ENCODE measurements at places on chromosomes 5 and 9.

DNA sequence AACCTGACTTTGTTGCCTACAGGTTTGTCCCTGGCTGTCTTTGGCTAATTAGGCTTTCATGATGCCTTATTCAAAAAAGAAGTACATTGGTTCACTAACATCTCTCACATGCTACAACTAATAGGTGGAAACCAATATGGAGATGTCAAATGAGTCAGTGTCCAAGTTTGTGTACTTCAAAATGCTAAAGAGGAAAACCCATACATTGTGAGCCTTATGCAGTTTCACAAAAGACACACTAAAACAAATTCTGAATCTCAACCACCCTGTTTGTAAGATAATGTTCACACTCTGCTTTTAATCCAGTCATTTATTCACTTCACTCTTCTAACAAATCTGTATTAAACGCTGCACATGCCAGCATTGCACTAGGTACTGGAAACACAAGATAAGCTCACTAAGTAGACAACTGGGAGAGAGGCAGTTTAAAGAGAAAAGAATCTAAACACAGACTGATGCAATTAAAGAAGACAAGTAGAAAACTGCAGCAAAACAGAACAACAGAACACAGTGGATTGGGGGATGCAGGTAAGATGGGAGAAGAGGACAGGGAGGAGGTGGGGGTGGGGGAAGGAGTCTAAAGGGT lies 104.1 kb downstream of the DROSHA start:
- DNase-seq, result no peak

GRCh38 chr5:54178207-54178606 lies 132.2 kb downstream of the ARL15 start:
- no peak for DNase-seq

DNA sequence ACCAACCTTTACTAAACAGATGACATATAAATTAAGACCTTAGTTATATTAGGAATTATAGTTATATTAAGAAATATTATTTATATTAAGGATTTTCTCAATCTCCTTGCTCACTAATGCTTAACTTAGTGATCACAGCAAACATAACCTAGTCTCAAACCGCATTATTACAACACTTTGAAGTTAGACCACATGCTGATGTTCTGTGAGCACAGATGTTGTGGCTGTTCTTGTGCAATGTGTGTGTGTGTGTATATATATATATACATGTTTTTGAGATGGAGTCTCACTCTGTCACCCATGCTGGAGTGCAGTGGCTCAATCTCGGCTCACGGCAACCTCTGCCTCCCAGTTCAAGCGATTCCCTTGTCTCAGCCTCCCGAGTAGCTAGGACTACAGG lies 20.5 kb downstream of the ELP1 start:
- no peak for DNase-seq

DNA sequence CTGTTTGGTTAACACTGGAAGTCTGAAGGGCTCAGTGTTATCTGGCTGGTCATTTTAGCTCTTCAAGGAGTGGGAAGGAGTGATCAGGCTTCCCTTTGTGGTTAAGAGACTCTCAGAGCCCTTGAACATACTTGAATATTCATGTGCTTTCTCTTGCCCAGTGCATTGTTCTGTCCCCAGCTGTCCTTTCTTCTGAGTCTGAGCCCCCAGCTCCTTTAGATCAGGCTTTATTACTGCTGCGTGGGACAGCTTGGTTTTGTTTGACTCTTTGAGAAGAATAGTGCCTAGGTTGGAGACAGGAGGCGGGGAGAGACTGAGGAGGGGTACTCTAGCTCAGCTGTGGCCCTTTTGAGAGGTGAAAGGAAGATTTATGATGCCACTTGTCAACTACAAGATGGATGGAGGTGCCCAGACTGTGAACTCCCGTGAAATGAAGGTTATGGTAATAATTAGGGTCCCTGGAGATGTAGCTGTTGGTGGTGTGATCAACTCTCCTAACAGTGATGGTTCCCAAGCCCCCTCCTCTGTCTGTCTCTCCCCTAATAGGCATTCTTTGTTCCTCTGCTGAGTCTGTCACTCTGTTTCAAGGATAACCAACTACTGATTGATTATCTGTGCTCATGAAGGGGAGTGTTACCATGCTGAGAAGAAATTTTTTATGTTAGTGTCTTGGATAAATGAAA lies 83.1 kb upstream of the GLRA1 start:
- no peak for DNase-seq

DNA sequence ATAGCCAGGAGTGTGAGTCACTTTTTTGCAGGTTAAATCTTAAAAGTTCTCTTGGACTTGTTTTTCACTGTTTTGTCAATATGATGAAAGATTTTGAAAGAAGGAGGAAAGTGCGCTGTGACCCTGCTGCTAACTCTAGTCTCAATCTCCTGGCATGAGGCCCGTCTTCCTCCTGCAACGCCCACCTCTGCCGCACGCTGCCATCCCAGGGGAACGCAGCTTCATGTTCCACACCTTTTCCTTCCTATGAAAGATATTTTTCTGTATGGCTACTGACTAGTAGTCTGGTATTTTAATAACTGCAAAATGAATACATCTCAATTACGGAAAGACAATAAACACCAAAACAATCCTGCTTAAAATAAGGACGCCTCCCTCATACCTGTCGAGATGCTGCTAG lies 8.3 kb downstream of the PPIC start:
- no peak for DNase-seq

GRCh38 chr5:68423154-68423811 lies 207.7 kb downstream of the PIK3R1 start:
- DNase-seq, result no peak

- DNase-seq, result no peak
Measured at GRCh38 chr5:93674866-93675459, 66.4 kb downstream of the POU5F2 start.

- DNase-seq, result no peak
Measured at GRCh38 chr9:27870404-27870803, 297.1 kb upstream of the C9orf72 start.

- DNase-seq, result no peak
Measured at GRCh38 chr9:131406563-131407436, 12.9 kb downstream of the PRRC2B start.

DNA sequence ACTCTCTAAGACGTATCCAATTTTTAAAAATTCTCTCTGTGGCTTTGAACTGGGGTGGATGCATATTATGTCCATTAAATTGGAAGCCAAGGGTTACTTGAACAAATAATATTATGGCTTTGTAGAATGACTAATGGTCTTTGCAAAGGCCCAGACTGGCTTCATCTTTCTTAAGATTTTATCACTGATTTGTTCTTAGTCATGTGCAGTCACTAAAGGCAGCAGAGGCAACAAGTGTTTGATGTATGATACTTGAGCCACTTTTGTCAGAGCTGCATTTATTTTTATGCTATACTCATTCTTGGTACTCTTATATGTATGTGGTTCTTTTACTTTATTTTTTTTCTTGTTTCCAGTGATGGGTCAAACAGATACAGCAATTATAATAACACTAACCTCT lies 152.2 kb downstream of the NR2F1-AS1 start:
- DNase-seq, result no peak

- no peak for DNase-seq
Measured at GRCh38 chr9:116409129-116409528, 255.5 kb downstream of the PAPPA start.

DNA sequence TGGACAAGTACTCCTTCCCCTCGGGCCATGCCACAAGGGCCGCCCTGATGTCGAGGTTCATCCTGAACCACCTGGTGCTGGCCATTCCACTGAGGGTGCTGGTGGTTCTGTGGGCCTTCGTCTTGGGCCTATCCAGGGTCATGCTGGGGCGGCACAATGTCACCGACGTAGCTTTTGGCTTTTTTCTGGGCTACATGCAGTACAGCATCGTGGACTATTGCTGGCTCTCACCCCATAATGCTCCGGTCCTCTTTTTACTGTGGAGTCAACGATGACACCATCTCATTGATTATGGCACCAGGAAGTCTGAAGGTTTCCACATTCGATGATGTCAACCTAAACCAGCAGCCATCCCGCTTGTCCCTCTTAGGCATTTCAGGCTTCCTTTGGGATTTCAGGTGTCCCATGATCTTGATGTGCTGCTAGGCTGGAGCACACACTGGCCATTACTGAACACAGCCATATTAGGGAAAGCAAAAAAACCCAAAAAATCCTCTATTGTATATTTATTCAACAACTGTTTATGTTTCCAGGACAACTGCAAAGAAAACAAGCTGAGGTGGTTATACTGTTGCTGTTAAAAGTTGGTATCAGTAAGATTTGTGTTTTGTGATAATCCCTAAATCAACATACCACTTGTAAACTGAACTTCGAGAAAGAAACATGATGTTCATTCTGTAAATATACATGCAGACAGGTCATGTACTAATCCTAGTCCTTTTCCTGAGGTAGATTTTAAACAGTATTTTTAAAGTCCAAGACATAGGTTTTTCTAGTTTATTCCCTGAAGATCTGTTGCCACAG lies 1.1 kb downstream of the PLPP6 start:
- no peak for DNase-seq

DNA sequence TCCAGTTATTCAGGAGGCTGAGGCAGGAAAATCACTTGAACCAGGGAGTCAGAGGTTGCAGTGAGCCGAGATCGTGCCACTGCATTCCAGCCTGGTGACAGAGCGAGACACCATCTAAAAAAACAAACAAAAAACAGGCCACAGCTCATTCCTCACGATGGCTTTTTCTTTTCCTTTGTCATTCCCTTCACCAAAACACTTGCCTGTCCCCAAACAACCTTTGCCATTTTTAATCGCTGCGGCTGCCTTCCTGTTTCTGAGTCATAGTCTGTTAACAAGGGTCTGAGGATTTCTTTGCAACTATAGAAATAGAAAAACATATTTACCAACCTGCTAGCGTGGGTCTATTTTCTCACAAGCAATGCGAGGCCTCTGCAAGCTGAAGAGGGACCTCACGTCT lies 123.0 kb upstream of the FSTL4 start:
- DNase-seq, result no peak

GRCh38 chr9:7368410-7369292 lies 430.9 kb downstream of the DMAC1 start:
- no peak for DNase-seq

DNA sequence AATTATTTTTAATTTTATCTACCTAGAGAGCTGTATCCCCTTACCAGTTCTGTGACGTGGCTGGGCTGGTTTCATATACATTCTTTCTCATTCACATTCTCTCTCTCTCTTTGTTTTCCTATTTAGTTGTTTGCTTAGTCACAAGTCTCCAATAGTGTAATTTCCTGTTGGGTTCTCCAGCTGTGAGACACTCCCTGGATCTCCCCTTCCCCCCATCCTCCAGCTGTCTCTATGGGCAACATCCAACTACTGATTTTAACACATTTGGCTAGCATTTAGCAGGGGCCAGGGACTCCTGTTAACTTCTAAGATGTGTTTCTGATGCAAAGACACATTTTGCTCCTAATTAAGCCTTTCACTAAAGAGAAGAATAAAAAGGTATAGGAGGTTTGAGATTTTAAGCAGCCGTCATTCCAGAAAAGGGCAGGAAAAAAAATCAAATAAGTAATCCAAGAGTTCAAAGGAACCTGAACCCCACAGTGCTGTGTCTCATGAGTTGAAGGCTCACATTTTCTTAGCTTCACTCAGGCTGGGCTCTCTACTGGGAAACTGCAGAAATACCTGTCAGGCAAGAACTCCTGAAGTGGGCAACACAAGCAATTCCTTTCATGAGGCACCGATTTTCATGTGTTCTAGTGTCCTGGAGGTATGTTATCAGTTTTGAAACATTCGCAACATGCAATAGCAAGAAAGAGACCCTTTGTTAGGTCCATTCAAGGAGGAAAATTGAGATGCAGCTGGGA lies 198.7 kb upstream of the C9orf72 start:
- no peak for DNase-seq

DNA sequence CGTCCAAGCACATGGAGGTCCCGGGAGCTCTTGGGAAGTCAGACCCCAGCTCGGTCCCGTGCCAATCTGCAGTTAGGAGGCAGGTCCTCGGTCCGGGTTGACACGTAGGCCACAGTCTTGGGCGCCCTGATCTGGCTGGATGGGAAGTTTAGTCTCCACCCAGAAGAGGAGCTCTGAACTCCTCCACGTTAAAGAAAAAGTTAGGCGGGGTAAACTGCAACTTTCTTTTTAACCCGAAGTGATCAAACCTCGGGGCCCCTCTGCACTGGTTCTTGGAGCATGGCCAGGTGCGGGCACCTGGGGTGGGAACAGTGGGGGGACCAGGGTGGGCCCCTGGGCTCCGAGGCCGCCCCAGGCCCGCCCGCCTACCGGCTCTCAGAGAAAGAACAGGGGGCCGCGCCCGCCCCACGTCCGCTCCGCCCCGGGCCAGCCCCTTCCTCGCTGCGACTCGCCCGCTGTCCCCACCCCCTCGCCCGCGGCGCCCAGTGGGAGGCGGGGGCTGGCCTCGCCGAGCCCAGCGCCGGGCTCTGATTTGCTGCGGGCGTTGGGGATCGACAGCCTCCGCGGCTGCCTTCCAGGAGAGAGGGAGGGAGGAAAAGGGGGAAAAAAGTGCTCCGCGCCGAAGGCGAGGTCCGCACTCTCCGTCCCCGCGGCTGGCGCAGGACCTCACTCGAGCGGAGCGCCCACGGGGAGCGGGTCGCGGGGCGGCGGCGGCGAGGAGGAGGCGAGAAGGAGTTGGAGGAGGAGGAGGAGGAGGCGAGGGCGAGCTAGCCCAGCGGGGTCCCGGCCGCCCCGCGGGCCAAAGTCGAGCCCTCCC lies at the start of gene COL5A1:
COL5A1 (plus strand) TSS at position 631 of the 817 bp plus-strand sequence. CDS start 385 bp downstream, outside the sequence.
- peak; percentile 43 for DNase-seq

GRCh38 chr5:8349855-8350254 lies 480.9 kb downstream of the MTRR start:
- DNase-seq, result no peak

GRCh38 chr9:135989722-135990467 lies 28.7 kb upstream of the UBAC1 start:
- DNase-seq, result no peak

GRCh38 chr5:124263680-124264491 lies 482.6 kb downstream of the ZNF608 start:
- DNase-seq, result no peak
